Astrocyte (in vitro differentiated cells and primary cell): ENCODE measurements at places on chromosomes 3 and 15.
A peak's percentile ranks its signal among the peaks of the same experiment; 100 is the strongest.

GRCh38 chr3:49998326-49998725 is 58.4 kb downstream of the RBM6 start:
- H3K4me1 ChIP-seq, result peaks cover 7% of the 10 kb centered on the region
- H3K27ac ChIP-seq, result no peak overlapping the region
- no peaks in the 10 kb centered on the region for H3K27me3 ChIP-seq
- H3K36me3 ChIP-seq, result peaks cover 14% of the 10 kb centered on the region
- DNase-seq, result peak; percentile 32

DNA sequence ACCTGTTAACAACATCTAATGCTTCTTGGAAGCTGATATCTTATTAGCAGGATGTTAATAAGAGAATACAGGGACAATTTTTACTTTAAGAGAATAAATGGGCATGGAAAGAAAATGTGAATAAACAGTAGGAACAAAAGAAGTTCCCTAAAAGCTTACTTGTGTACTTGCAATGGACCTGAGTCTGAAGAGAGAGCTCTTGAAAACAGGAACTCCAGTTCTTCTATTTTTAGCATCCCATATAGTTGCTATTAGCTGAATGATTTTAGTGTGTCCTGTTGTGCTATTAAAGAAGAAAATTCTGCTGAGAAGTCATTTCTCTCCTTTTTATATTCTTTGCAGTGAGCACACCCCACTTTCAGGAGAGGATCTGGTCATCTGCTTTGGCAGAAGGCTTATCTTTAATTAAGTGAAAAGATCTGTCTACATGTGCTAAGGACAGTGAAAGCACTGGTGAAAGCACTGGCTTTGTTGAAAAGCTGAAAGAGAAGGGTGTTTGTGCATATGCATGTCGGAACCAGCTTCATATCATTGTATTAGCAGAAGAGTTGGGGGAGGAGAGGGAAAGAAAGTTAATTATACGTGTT is 1.4 kb upstream of the ST3GAL6 start:
- H3K27ac ChIP-seq, result no peak overlapping the region
- H3K4me1 ChIP-seq, result no peaks in the 10 kb centered on the region
- DNase-seq, result no peak
- H3K27me3 ChIP-seq, result no peaks in the 10 kb centered on the region
- no peak overlapping the region for H3K4me3 ChIP-seq

DNA sequence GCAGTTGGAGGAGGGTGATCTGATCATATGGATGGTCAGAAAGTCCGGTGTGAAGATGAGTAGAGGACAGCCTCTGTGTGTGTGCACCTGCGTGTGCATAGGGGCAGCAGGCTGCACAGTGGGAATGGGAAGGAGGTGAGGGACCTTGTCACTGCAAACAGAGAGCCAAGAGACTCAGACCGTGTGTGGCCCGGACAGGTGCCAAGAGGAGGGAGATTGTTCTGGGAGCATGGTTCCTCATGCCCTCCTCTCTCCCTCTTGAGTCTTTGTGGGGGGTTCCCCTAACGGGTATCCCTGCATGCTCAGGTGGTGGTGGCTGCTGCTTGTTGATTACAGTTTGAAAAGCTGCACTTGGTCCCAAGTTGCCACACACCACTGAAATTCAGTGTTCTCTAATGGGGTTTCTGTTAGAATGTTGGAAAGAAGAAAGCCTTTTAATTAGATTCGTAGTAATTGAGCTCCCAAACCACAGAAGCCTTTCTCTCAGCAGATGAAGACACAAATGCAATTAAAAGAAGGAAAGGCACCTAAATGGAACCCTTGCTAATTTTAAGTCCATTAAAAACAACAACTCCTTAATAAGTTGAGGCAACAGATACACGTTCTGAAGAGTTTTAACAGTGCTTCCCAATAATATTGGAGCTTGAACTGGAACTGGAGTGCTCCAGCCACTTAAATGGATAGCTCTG is 68.9 kb downstream of the CHRNA7 start:
- DNase-seq, result no peak
- H3K4me3 ChIP-seq, result no peak overlapping the region
- no peak overlapping the region for H3K27ac ChIP-seq
- no peaks in the 10 kb centered on the region for H3K36me3 ChIP-seq
- H3K27me3 ChIP-seq, result no peaks in the 10 kb centered on the region

DNA sequence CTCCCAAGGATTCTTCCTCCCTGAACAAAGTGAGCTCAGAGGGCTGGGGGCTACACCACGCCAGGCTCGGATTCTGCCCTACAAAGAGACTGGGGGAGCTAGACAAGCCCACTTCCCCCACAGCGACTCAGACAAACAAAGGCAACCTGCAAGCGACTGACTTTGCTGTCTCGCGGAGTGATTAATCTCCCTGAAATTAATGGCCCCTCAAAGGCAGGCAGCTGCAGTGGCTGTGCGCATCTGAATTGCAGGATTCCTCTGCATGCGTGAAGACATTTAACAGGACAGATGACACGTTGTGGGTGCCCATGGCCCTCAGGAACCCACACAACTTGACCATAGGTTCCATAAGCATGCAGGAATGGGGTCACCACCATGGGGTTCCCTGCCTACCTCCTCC is 18.4 kb downstream of the CTXND1 start:
- H3K4me3 ChIP-seq, result no peak overlapping the region
- no peak overlapping the region for H3K27ac ChIP-seq
- no peak for DNase-seq
- peaks cover 7% of the 10 kb centered on the region for H3K27me3 ChIP-seq
- no peaks in the 10 kb centered on the region for H3K4me1 ChIP-seq
- no peaks in the 10 kb centered on the region for H3K36me3 ChIP-seq

DNA sequence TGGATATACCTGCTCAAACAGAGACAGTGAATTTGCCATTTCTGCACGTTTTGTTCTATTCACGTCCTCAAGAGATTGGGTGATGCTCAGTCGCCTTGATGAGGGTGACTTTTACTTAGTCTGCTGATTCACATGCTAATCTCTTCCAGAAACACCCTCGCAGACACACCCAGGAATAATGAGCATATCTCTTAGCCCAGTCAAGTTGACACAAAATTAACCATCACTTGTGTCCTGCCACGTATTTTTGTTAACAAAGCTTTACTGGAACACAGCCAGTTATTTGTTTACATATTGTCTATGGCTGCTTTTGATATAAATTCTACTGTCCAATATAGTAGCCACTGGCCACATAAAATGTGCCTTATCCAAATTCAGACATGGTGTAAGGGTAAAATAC is 218.3 kb downstream of the FHIT start:
- no peaks in the 10 kb centered on the region for H3K36me3 ChIP-seq
- H3K27me3 ChIP-seq, result no peaks in the 10 kb centered on the region
- H3K4me1 ChIP-seq, result no peaks in the 10 kb centered on the region
- no peak overlapping the region for H3K4me3 ChIP-seq
- no peak for DNase-seq
- no peak overlapping the region for H3K27ac ChIP-seq

- no peak for DNase-seq
- no peaks in the 10 kb centered on the region for H3K36me3 ChIP-seq
- no peaks in the 10 kb centered on the region for H3K4me1 ChIP-seq
These were observed 10.4 kb upstream of the CX3CR1 start for GRCh38 chr3:39290255-39290654.

- DNase-seq, result no peak
- H3K4me1 ChIP-seq, result no peaks in the 10 kb centered on the region
- H3K36me3 ChIP-seq, result peaks cover 40% of the 10 kb centered on the region
These were observed 104.9 kb upstream of the NEDD4 start for GRCh38 chr15:56098195-56098863.

DNA sequence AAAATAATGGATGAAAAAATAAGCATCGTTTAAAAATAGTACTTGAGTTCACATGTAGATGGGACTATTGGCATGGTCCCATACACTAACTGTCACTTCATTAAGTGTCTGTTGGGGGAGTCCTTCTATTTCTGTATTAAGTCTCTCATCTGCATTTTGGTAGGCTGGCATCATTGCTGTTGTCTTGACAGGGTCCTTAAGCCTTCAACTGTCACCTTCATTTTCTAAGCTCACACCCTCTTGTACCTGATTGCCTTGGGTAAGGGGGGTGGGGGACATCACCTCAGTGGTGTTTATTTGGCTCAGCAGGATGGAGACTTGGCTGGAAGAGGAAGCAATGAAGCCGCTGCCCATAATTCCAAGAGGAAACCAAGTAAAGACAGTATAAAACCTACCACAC is 202.0 kb upstream of the VEPH1 start:
- no peaks in the 10 kb centered on the region for H3K27me3 ChIP-seq
- H3K4me3 ChIP-seq, result no peak overlapping the region
- no peaks in the 10 kb centered on the region for H3K36me3 ChIP-seq
- no peak for DNase-seq
- no peaks in the 10 kb centered on the region for H3K4me1 ChIP-seq

GRCh38 chr3:72523429-72524151 is 324.7 kb downstream of the SHQ1 start:
- DNase-seq, result no peak
- peaks cover 15% of the 10 kb centered on the region for H3K4me1 ChIP-seq
- H3K27ac ChIP-seq, result no peak overlapping the region
- no peaks in the 10 kb centered on the region for H3K27me3 ChIP-seq
- H3K36me3 ChIP-seq, result no peaks in the 10 kb centered on the region
- H3K4me3 ChIP-seq, result no peak overlapping the region

DNA sequence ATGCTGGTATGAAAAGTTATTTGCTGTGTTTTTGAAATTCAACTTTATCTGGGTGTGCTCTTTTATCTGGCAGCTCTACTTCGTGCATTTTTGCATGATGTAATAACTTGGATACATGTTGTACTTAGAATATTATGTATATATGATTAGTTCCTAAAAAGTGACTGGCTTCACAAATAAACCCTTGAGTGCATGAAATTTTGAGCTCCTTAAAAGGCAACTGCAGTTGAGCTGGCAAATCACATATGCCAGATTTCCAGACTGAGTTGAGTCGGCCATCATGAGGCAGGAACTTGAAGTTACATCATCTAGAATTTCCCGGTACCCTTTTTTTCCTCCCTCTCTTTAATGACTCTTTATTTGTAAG is 162.5 kb downstream of the FNDC3B start:
- no peaks in the 10 kb centered on the region for H3K36me3 ChIP-seq
- H3K4me1 ChIP-seq, result peaks cover 58% of the 10 kb centered on the region
- DNase-seq, result peak; percentile 89
- H3K27ac ChIP-seq, result peak overlapping the region; percentile 96
- no peaks in the 10 kb centered on the region for H3K27me3 ChIP-seq

DNA sequence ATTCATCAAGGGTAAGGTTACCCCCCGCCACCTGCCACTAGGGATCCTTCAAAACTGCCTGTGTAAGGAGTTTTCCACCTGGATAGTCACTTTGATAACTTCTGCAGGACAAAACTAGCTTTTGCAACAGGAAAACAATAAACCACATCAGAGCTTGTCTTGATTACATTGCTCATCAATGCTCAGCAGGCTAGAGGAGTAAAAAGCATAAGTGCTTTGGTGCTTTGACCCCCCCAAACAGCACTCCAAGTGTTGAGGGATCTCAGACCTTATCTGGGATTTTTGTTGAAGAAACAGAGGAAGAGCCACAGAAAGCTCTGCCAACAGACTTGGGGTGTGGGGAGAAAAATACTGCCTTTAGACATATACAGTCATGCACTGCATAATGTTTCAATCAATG is 10.8 kb upstream of the PHLDB2 start:
- peaks cover 20% of the 10 kb centered on the region for H3K4me1 ChIP-seq
- H3K4me3 ChIP-seq, result no peak overlapping the region
- no peak for DNase-seq
- no peaks in the 10 kb centered on the region for H3K27me3 ChIP-seq
- H3K27ac ChIP-seq, result no peak overlapping the region

- H3K27ac ChIP-seq, result no peak overlapping the region
- H3K4me1 ChIP-seq, result no peaks in the 10 kb centered on the region
- H3K4me3 ChIP-seq, result no peak overlapping the region
- no peaks in the 10 kb centered on the region for H3K27me3 ChIP-seq
- peaks cover 35% of the 10 kb centered on the region for H3K36me3 ChIP-seq
These were observed 78.5 kb downstream of the KLHL25 start for GRCh38 chr15:85716261-85716660.

DNA sequence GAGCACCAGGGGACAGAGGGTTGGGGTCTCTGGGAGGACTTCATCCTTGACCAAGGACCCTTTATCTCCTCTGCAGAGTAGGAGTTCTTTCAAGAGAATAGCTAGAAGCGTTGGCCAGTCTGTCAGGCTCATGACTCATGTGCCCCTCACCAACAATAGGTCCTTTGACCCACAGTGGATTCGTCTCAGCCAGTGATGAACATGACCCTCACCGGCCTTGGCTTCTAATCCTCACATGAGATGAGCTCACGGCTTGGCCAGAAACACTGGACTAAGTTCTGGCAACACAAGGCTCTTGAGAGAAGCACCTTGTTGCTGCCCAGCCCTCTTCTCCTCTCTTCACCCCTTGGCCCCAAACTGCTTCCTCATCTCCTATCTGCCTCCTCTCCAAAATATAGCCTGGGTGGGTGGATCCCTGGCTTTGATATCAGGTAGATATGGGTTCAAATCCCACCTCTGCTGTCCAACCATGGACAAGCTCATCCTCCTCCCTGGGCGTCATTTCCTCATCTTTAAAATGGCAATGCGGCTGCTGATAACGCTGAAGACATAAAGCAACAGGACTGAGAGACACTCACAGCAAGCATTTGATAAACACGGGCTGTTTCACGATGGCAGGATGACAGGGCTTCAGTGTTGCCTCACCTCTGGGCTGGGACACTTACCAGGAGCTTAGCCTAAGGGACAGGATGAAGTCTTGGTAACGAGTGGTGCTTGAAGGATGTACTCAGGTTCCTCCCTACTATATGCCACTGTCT is 446.7 kb upstream of the PROK2 start:
- DNase-seq, result no peak
- no peak overlapping the region for H3K4me3 ChIP-seq
- no peaks in the 10 kb centered on the region for H3K36me3 ChIP-seq
- H3K4me1 ChIP-seq, result peaks cover 4% of the 10 kb centered on the region

DNA sequence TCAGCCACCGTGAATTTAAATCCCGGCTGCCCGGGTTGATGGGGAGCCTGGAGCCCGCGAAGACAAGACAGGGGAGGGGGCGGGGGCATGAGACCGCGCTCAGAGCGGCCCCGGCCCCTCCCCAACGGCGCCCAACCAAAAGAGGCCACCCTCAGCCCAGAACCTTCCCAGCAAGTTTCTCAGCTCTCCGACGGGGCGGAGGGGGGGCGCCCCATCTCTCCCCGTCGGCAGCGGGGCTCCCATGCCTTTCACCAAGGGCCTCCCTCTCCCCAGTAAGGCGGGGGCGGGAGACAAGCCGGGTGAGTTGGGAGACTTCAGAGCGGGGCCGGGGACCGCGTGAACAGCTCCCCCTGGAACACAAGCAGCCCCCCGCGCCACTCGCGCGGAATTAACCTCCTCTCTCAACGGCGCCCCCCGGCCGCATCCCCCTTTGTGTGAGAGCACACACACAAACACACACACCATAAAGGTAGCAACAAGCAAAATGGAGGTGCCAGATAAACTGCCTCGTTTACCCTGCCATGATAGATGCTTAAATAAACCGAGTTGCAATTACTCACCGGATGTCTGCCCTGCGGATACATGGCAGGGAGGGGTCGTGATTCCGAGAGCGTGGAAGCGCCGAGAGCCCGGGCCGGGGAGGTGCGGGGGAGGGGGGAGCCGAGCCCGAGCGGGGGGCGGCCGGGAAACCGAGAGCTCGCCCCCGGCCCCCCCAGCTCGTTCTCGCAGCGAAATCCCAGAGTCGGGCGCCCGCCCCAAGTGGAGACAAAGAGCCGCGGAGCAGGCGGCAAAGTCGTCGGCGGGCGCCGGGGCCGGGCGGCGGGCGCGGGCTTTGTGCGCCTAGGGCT is 1.3 kb downstream of the TLE3 start:
- no peak for DNase-seq
- H3K4me3 ChIP-seq, result peak overlapping the region; percentile 91
- peaks cover 11% of the 10 kb centered on the region for H3K36me3 ChIP-seq
- H3K27me3 ChIP-seq, result no peaks in the 10 kb centered on the region
- peak overlapping the region; percentile 80 for H3K27ac ChIP-seq

- no peaks in the 10 kb centered on the region for H3K4me1 ChIP-seq
- peaks cover 12% of the 10 kb centered on the region for H3K36me3 ChIP-seq
- H3K4me3 ChIP-seq, result no peak overlapping the region
- H3K27me3 ChIP-seq, result no peaks in the 10 kb centered on the region
- DNase-seq, result no peak
- no peak overlapping the region for H3K27ac ChIP-seq
These were observed 29.1 kb upstream of the P4HTM start for GRCh38 chr3:48960841-48961413.
